ENCODE measurements at places on chromosomes 3 and 15.
A peak's percentile ranks its signal among the peaks of the same experiment; 100 is the strongest.

- DNase-seq, result no peak
Observed at GRCh38 chr15:100083572-100083971, 258.2 kb downstream of the ADAMTS17 start.

DNA sequence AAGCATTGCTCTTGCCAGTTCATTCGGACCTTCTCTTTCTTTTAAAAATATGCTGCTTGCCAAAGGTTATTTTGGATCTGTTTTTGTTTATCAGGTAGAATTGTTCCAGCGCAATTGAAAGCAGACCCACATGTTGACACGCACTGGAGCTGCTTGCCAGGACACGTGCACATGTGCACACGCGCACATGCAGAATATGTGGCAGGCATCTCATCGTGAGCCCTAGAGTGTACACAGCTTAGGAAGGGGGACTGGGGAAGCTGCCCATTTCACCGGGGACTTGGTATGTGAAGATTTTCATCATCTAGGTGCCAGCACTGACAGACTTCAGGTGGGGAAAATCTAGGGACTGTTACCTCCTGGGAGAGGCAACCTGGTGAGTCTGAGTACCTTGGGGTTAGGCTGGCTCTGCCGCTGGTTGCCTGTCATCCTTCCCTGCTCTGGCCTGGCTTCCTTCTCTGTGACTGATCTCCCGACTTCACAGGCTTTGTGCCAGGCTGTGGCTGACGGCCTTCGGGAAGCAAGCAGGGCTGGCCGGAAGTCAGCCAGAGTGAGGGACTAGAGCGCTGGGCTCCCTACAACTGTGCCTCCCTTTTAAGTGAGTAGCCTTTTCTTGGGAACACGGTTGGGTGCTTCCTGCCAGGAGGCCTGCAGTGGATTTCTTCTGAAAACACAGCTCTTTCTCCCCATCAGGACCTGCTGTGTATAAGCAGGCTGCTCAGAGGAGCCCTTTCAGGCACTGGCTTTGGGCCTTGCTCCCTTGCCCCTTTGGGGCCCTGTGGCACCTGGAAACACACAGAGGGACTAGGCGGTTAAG is 129.3 kb downstream of the EEFSEC start:
- no peak for DNase-seq

GRCh38 chr3:17398959-17399551 is 343.4 kb downstream of the TBC1D5 start:
- DNase-seq, result no peak

DNA sequence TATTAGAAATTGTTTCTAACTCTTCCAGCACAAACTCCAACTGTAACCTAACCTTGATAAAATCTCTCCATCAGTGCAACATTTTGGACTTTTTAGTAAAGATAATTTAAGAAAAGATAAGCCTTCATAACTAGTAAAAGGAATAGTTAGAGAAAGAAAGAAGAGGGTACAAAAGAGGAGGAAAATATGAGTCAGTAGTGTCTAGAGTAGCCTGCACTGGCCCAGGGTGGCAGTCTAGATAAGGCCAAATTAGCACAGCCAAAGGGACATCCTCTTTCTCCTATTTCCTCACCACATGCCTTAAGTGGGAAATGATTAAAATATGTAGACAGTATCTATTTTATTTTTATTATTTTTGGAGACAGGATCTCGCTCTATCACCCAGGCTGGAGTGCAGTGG is 3.7 kb downstream of the PROS1 start:
- DNase-seq, result no peak

DNA sequence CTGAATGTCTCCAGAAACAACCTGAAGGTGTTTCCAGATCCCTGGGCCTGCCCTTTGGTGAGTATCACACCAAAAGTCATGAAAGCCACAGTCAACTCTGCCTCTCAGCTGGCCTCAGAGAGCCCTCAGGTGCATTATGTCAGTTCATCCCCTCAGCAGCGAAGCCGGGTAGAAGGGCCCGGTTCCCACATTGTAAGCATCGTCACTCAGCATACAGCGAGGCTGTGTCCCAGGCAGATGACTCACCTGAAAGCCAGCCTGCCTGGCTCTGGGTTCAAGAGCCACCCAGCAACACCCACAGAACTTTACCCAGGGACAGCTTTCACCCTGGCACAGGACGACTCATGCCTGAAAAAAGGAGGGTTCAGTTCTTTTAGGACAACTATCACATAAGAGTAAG is 91.6 kb downstream of the LRRK1 start:
- no peak for DNase-seq

DNA sequence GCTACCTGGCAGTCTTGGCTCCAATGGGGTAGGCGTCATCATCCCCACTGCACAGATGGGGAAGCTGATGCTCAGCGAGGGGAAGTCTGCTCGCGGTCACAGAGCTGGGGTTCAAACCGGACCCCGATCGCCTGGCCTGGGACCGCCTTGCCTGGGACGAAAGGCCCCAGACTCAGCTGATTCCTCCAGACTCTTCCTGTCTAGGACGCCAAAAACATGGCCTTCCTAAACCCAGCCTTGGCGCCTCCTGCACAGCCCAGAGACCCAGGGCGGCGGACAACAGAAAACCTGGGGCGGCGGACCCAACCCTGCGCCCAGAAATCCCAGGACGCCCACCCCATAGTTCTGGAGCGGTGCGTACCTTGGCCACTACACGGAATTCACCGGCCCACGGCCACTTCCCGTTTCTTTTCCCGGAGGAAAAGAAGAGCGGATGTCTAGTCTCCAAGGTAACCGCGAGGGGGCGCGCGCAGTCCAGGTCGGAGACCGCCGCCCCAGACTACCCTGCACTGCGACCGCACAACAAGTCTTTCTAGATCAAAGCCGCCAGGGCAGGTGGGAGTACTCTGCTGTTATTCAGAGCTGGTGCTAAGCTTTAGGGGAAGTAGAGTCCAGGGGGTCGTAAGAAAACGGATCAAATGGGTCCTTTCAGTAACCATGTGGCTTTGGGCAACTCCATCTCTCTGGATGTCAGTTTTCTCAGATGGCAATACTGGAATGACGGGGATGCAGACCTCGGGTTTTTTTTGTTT is 4.9 kb upstream of the IL17RD start:
- DNase-seq, result peak; percentile 52

DNA sequence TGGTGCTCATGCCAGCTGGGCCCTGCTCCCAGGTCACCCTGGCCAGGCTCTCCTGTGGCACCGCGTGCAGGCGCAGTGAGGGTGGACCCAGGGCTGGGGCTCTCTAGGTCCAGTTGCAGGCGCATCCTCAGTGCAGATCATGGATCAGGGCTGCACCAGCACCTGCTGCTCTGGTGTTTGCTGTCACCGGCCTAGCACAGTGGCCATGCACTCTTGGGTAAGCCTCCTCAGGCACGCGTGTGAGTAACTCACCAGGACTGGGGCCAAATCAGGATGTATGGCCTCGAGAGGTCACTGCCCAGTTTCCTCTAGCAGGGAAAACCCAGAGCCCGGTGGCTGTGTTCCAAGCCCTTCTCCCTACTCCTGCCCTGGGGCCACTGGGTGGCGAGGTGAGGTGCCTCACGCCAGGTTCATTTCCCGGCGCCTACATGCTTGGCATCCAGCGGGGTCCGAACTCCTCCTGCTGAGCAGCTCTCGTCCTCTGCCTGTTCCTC is 45.5 kb upstream of the SLC41A3 start:
- DNase-seq, result no peak

DNA sequence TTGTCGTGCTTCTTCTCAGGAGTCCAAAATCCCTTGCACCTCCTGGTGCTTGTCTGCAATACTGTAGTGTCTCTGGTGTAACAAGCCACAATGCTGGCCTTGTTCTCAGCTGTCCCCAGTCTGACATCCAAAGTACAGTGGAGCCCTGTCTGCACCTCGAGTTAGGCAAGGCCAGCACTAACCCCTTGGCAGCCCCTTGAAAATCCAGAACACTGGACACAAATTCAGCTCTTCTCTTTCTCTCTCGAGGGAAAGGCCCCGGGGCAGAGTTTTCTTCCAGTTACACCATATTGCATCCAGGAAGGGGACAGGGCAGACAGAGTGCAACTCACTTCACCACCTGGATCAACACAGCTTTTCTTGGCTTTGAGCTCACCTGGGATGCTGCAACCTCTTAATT is 91.3 kb upstream of the ATP10A start:
- DNase-seq, result no peak

GRCh38 chr3:102122527-102122926 is 273.2 kb downstream of the NFKBIZ start:
- no peak for DNase-seq

DNA sequence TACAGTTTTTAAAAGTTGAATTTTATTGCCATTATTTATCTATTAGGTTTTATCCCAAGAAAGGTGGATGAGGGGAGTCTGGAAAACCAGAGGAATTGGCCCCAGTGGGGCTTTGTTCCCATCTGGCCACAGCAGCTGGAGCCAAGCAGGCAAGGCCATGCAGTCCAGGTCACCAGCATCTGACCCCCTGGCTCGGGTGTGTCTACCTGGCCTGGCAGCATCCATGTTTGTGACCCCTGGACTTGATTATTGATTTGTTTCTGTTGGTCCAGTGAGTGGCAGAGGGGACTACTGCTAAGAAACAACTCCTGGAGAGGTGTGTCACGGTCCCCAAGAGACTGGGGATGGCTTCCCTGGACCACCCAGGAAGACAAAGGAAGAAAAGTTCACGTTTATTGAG is 111.1 kb downstream of the NUP210 start:
- no peak for DNase-seq

- no peak for DNase-seq
Observed at GRCh38 chr15:40047415-40048210, 8.6 kb upstream of the SRP14 start.

- DNase-seq, result peak; percentile 92
Observed at GRCh38 chr15:72319360-72319984, 485 bp downstream of the CELF6 start.

GRCh38 chr3:42518800-42519567 is 16.5 kb downstream of the VIPR1 start:
- DNase-seq, result peak; percentile 39

- no peak for DNase-seq
Observed at GRCh38 chr3:114760679-114761078, 386.4 kb downstream of the ZBTB20 start.

- DNase-seq, result no peak
Observed at GRCh38 chr15:95930659-95931375, 399.7 kb upstream of the NR2F2 start.

- no peak for DNase-seq
Observed at GRCh38 chr3:38018296-38019266, 10.9 kb downstream of the PLCD1 start.

DNA sequence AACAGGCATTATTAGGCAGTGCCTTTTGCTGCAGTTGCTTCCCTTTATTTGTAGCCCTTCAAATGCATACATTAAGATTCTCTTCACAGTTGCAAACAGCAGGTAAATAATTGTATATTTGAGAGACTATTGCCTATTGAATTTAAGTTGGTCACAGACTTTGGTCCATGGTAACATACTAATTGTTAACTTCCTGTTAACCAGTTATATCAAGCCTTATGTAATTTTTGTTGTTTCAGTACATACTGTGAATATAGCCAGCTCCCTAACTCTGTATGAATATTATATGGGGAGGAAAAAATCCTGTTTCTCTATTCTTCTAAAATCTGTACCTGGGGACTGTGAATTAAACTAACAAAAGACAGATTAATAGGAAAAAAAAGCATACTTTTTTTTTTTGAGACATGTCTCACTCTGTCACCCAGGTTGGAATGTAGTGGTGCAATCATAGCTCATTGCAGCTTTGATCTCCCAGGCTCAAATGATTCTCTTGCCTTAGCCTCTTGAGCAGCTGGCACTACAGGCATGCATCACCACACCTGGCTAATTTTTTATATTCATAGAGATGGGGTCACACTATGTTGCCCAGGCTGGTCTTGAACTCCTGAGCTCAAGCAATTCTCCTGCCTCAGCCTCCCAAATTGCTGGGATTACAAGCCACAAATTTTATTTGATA is 53.2 kb downstream of the CHL1 start:
- DNase-seq, result no peak

DNA sequence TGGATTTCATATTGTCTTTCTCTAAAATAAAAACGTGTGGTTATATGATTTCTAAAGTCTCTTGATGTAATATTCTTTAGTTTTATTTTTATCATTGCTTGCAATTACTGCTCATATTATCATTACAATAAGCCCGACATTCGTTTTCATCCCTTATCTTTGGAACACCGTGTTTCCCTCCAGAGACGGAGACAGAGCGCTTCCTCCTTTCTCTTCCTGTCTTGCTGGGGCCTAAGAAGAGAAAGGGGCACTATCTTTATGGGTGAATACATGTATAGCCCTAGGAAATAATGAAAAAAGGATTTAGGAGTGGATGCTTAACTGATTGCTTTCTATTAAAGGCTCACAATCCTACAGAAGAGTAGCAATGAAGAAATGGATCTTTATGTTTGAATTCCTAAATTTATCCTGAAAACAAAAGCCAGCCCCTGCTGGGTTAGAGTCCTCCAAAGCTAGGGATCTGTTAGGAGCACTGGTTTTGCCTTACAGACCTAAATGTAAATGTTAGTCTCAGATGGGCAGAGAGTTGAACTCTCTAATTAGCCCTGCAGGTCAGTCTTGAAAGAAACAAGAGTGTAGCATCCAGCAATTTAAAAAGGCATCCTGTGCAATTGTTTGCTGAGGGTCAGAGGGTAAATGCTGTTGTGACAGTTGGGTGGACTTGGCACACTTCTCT is 145.1 kb downstream of the TP63 start:
- no peak for DNase-seq

DNA sequence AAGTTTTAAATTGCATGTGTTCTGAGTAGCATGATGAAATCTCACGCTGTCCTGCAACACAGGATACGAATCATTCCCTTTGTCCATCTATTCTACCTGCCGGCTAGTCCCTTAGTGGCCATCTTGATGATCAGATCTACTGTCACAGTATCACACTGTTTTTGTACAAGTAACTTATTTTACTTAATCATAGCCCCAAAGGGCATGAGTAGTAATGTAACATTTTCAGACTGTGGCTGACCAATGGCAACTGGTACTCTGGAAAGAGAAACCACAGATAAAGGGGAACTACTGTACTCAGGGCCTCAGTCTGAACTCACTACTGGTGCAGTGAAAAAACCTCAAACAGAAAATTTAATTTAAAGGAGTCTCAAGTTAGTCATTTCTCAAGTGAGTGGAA is 127.3 kb upstream of the MRPL3 start:
- DNase-seq, result no peak

DNA sequence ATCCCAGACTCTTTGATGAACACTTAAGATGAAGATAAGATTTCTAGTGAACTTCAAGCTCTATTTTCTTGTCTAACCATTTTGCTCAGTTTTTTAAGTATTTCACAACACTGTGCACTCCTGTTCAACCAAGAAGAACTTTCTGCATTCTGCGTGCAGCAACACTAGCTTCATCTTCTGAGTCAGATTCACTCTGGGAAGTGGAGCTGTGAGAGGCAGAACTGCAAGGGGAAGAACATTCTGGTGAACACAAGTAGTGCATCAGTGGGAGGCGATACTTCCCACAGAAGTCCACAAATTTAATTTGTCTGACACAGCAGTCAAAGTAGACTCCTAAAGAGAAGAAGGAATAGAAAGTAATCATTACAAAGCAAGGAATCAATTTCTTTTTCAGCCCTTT is 18.1 kb downstream of the LRRC58 start:
- no peak for DNase-seq

DNA sequence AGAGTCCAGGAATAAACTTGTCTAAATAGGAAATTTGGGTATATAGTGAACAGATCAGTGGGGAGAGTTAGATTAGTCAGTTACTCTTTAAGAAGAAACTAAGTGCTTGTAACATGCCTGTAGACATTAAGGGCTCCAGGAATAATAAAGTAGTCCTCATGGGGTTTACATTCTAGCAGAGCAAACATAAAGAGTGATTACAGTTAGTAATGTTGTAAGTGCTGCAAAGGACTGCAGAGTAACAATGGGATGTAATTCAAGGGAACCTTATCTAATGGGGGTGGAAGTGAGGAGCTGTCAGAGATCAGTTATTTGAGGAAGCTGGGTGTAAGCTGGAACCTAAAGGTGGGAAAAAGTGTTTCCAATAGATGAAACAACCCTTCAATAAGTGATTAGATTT is 67.5 kb downstream of the ARIH1 start:
- DNase-seq, result no peak

GRCh38 chr15:37581866-37582532 is 352.4 kb upstream of the TMCO5A start:
- no peak for DNase-seq

Measured in HuH-7 (cell line).